NCI-H1417 treated with DMSO at 0.1 percent for 48 hours (cell line): ENCODE measurements at places on chromosomes 5 and 9.

DNA sequence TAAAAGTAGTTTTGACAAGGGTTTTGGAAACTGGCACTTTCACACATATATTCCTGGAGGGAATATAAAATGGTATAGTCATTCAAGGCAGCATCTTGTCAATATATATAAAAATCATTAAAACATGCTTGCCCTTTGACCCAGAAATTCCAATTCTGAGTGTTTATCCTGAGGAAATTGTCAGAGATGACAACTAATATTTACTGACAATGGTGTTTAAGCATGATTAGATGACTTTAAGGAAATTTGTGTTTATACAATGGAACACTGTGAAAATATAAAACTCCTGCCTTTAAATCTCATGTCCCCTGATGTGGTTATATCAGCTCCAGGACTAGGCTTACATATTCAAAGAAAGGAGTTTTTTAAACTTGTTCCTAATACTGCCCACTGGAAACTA lies 25.6 kb downstream of the PCSK1 start:
- DNase-seq, result no peak

- DNase-seq, result no peak
These were observed 31.1 kb upstream of the MEIKIN start for GRCh38 chr5:131976414-131977211.

GRCh38 chr5:67976891-67977601 lies 238.5 kb upstream of the PIK3R1 start:
- no peak for DNase-seq

- DNase-seq, result no peak
These were observed 67.0 kb upstream of the NMUR2 start for GRCh38 chr5:152472083-152472482.

- DNase-seq, result no peak
These were observed 215.7 kb downstream of the SLIT3 start for GRCh38 chr5:169085212-169085611.

- DNase-seq, result no peak
These were observed 2.8 kb upstream of the PARP8 start for GRCh38 chr5:50663636-50664035.

GRCh38 chr5:10592601-10593000 lies 28.7 kb downstream of the ANKRD33B start:
- DNase-seq, result no peak

GRCh38 chr5:154218786-154219185 lies 28.3 kb downstream of the GALNT10 start:
- no peak for DNase-seq

DNA sequence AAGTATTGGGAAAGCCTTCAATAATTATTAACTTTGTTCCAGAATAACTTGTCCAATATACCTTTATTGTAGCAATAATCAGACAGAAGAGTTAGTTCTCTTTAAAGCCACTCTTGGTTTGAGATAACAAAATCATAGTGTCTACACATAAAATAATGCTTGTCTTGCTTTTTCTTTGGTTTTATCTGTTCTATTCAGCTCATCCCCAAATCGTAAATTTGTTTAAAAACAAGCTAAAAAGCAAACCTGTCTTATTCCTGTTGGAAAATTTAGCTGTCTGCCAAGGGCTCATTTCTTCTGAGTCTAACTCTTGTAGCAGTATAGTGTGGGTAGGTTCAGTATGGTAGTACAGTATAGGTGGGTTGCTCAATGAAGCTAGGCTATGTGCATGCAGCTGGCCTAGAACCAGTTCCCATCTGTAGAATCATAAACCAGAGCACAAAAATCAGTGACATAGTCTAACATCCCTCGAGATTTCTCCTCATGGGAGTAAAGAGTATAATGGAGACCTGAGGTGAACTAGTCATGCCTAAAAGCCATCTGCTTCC lies 17.9 kb upstream of the APBA1 start:
- no peak for DNase-seq

- DNase-seq, result no peak
These were observed 18.8 kb downstream of the FTMT start for GRCh38 chr5:121870489-121870888.

DNA sequence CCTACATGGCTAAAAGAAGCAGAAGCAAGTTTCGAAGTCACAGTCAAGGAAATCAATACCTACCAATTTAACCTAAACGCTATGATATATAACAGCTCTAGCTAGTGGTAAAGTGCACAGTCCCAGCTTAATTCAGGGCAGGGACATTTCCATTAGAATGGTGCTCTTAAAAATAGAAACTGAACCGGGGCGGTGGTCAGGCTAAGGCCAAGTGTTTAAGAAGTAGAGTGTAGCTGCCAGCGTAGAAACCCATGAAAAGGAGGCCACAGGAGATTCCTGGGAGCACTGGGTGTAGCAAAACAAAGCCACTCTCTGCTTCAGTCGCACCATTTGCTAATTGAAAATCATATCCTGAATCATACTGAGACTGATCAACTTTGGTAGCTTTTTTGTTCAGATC lies 28.8 kb downstream of the PPIC start:
- no peak for DNase-seq

DNA sequence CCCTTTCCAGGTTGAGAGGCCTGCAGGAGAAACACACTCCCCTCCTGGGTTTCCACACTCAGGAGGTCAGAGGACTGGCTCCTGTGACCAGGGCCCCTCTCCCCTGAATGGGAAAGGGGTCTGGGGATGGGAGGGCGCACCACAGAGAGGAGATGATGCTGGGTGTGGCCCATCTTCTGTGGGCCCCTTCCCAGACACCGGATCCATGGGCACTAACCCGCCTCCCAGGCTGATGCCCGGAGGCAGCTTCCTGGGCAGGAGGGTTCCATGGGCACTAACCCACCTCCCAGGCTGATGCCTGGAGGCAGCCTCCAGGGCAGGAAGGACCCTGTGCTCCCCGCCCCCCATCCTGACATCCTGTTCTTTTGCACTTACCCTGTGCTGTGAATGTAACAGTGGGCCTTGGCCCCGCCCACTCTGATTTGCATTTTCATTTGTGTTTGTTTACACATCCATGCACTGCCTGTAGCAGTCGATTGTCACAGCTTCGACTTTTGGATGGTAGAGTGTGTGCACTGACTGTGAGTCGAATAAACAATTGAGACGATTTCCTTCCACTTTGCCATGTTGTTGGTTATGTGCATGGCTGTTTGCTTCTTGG lies 9.3 kb upstream of the DOLPP1 start:
- no peak for DNase-seq

DNA sequence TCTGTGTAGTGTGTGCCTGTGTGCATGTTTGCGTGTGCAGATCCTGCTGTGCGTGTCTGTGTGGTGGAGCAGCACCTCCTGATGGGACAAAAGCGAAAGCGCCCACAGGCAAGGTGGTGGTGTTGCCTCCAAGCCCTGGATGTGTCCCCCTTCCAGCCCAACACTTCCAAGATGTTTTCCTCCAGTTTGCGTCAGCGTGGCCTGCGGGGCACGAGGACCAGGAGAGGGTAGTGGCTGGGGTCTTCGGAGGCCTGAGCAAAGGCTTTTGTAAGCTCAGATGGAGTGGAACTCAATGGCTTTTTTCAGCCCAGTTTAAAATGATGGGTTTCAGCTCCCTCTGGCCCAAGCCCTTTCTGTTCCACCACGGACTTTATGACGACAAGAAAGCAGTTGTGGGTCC lies 209.5 kb downstream of the IRX2 start:
- DNase-seq, result no peak

DNA sequence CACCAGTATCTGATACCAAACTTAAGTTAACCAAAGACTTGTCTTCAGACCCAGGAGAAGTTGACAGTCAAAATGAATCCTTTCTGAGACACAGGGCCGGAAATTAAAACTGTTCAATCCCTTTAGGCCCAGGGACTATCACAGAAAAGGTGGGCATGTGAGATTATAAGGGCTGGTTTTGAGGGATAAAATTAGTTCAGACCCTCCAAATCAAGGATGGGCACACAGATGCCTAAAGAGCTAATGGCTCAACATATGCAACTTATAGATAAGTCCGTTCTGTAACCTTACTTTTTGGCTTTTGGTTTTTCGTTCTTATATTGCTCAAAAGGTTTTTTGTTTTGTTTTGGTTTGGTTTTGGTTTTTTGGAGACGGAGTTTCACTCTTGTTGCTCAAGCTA lies 129.6 kb upstream of the ABCA1 start:
- no peak for DNase-seq

GRCh38 chr9:137006116-137007003 lies 10.0 kb upstream of the CLIC3 start:
- no peak for DNase-seq

GRCh38 chr9:115649991-115650472 lies 503.6 kb upstream of the PAPPA start:
- DNase-seq, result no peak

DNA sequence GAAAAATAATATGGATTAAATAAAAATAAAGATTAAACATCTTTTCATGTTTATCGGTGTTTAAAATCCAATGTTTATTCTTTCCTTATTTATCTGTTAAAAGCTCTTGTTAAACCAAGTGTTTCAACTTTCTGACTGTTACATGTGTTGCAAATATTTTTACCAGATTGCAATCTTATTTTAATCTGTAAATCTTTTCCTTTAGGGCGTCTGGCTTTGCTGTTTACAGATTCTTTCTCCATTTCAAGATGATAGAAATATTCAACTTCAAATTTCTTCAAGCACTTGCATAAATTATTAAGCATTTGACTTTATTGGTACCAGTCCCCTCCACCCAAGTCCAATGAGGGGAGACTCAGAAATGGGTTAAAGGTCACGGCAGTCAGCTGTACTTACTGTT lies 16.9 kb upstream of the ABCA1 start:
- no peak for DNase-seq

DNA sequence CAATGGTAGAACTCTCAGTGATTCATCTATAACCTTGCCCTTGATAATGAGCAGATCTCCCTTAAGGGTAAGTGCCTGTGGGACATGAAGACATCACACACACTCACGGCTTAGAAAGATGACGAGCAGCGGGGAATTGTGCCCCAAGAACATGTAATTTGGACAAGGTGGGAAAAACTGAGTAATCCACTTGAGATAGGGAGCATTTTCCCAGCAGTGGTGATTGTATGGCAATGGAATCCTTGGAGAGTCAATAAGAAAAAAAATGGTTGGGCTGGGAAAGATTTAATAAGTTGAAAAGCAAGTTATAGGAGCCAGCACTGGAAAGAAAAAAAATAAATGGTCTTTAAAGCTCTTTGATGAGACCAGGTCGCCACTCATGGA lies 193.1 kb downstream of the GLIS3 start:
- no peak for DNase-seq

GRCh38 chr5:69265931-69266330 lies 31.2 kb downstream of the CDK7 start:
- DNase-seq, result no peak

DNA sequence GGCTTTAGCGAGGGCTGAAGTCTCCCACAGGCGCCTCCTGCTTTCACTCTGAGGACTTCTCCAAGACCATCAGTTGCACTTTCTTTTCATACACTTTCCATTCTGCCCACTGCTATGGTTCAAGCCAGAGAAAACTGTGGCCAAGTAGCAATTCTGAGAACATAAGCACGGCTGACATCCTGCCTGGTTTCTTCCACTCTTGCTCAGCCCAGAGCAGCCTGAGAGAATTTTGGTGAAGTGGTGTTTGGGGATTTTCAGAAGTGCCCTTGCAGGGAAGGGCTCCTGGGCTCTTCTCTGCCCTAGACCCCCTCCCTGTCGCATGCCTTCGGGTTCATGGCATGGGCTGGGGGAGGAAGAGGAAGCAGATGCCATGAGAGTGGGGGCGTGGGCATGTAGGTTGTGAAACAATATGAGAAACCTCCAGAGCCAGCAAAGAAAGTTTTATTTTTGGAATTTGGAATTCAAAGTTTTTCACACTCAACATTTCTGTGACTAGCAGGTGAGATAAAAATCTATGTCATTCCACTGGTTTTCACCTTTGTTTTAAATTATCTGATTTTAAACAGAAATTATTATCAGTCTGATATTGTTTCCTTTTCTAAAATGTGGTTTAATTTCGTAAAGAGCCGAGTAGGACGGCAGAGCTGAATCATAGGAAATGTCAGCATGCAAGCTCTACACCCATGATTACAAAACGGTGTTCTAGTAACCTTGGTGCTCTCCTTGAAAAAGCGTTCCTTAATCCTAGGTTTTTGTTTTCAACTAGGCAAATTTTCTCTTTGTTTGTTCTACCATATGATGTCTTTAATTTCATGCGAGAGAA lies 27.8 kb upstream of the TNFSF8 start:
- DNase-seq, result no peak
